ENCODE measurements at places on chromosomes 16 and 17.

GRCh38 chr16:23258919-23259237, 43.2 kb upstream of the SCNN1B start:
- no peak for DNase-seq

GRCh38 chr17:82926716-82927115, 86.9 kb upstream of the ZNF750 start:
- DNase-seq = no peak

DNA sequence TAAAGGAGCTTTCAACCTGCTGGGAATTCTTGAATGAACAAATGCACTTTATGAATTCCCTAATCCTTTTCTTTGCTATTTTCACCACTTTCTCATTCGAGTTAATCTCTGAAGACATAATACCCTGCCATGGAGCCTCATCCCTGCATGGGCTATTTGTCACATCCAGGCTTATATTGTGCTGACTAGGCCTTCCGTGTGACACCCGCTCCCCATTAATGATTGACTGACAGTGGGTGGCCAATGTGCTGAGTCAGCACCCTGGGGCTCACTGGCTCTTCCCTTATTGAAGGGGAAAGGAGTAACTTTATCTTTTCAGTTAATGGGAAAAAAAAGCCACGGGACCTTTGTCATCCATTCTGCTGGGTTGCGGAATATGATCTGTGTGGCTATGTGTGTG, 1024.8 kb upstream of the EEF2KMT start:
- DNase-seq = no peak

DNA sequence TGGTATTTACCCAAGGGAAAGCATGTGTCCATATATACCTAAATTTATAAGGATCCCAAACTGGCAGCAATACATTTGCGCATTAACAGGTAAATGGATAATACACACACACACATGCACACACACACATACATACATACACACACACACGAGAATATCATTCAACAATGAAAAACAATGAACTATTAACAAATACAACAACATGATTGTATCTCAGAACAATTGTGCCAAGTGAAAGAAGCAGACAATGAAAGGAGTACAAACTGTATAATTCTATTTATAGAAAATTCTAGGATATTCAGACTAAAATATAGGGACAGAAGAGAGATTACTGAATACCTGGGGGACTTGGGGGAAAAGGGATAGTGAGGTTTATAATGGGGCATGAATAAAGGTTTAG, 323.0 kb downstream of the KCNJ2 start:
- DNase-seq = no peak

- DNase-seq = no peak
Measured at GRCh38 chr16:28140788-28141618, 70.8 kb downstream of the XPO6 start.

- DNase-seq = no peak
Measured at GRCh38 chr16:54177052-54177861, 109.3 kb downstream of the IRX3 start.

DNA sequence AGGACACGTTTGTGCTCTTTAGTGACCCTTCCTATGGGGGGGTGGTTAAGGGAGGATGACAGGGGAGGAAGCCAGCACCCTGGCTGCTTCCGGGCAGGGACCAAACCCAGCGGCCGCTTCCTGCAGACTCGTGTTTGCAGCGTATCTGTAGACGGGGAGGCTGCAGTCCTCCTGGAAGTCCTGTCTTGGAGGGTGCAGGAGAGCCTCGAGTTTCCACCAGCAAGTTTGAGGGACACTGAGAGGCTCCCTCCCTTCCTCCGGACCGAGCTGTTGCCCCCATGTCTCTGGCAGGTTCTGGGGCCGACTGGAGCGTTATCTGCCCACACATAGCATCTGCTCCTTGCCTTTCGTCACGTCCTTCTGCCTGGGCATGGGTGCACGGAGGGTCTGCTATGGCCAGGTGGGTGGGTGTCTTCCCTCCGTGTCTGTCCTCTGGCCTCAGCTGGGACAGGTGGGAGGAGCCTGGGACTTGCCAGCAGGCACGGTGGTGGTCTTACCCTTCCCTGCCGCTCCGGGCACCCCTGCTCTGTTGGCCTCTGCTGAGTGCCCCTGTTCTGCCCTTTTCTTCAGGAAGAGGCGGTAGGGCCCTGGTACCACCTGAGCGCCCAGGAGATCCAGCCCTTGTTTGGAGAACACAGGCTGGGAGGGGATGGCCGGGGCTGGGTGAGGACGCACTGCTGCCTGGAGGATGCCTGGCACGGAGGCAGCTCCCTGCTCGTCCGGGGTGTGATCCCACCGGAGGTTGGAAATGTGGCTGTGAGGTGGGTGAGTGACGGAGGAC, 8.8 kb downstream of the ENGASE start:
- no peak for DNase-seq

DNA sequence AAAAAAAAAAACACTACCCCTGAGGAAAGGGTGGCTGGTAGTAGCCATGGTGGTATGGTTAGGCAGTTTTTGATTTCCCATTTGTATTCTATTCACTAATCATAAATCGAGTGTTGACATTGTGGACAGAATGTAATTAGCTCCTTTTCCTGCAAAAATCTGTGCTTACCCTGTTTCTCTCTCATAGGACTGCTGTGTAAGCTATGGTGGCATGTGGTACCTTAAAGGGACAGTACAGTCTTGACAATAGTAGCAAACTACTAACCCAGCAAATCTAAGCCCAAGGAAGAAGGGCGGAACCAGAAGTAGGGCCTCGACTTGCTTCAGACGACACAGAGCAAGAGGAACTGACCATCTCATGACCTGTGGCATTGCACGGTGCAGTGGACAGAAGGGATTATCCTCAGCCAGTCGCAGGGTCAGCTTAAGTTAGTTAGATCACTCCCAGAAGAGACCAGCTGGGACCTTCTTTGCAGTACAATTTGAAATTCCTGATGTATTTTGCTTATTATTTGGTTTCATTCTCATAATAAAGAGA, 36.3 kb downstream of the POLR3E start:
- no peak for DNase-seq

DNA sequence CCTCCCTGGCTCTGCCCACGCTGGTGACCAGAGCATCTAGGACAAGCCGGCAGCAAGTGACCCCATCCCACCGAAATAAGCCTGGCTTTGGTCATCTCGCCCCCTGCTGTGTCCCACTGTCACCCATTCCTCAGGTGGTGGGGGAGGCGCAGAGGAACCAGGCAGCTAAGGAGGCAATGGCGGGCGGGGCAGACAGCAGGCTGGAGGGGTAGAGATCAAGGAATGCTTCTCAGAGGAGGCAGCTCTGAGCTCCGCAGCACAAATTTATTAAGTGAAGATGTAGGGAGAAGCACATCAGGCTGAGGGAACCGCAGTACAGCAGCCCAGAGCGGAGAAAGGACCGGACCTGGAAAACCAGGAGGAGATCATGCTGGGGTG, 7.5 kb upstream of the KREMEN2 start:
- no peak for DNase-seq

GRCh38 chr17:71431146-71431545, 689.7 kb upstream of the SOX9 start:
- no peak for DNase-seq

DNA sequence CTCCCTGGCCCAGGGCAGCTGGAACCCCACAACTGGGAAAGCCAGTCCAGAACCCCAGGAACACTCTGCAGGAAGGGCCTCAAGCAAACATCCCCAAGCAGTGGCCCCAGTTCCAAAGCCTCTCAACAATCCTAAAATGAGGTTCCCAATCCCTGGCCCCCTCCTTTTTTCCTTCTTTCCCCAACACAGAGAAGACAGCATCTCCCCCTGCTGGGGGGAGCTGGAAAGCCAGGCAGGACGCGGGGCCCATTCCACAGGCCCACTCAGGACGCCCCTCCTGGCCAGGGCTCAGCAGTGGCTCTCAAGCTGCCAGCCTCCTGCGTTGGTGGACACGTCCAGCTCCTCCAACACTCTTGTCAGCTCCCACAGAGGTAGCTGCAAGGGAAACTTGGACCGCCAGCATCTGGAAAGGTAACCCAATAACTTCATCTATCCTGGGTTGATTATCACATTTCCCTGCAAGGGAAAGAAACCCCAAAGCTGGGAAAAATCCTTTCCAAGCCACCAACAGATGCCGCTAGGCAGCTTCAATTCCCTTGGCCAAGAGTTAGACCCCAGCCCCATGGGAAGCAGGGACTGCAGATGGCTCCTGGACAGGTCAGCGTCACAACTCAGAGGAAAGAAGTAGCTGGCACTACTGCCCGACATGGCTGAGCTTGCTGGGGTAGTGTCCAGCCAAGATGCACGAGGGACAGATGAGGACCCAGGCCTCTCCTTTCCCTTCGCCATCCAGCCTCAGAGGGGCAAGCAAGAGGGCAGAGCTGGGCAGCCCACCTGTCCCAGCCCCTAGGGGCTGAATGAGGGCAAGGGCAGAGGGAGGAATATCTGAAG, 7.6 kb downstream of the HDAC5 start:
- no peak for DNase-seq

DNA sequence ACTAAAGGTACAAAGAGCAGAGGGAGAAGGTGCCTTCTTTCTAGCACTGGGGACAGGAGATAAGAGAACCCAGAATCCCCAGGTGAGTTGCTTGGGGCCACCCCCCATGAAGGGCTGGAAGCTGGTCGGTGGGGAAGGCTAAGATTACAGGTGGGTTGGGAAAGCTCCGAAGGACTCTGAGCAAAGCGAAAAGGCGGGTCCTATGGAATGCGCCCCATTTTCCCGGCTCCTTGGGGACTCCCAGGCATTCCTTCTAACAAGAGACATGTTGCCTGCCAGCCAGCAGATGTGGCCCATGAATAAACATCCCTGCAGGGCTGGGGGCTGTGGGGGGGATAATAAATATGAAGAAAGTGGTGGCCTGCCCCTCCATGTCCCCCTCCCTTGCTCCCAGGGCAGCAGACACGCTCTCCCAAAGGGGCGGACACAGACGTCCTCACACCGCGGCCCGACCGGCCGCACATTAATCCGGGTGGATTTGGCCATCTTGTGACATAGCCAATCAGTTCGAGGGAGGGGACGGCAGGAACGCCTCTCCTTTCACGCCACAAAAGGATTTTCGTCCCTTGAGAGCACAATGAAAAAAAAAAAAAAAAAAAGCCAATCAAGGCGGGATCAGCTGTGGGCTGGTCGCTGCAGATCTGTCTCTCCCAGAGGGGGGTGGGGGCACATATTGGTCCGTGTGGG, 98.5 kb downstream of the SOX9 start:
- no peak for DNase-seq

DNA sequence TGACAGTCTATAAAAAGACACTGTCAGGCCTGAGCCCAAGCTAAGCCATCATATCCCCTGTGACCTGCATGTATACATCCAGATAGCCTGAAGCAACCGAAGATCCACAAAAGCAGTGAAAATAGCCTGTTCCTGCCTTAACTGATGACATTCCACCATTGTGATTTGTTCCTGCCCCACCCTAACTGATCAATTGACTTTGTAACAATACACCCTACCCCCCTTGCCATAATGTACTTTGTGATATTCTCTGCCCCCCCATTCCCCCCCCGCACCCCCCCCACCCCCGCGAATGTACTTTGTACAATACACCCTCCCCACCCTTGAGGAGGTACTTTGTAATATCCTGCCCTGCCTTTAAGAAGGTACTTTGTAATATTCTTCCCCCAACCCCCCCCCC, 82.2 kb upstream of the MED13 start:
- no peak for DNase-seq

- no peak for DNase-seq
Measured at GRCh38 chr17:41800601-41801373, 11.0 kb downstream of the P3H4 start.

DNA sequence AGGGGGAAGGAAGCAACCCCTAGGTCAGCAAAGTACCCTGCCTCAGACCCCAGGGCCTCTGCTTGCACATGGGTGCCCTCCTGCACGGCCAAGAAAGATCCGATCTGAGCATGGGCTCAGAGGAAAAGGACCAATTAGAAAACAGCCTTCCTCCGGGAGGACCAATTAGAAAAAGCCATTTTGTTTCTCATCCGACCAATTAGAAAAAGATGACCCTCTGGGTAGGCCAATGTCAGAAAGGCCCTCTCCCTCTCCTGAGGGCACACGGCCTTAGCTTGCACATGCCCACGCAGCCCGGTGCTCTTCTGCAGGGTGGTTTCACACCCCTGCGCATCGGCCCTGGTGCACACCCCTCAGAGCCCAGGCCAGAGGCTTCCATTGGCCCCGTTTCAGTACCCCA, 5.1 kb upstream of the CISD3 start:
- DNase-seq = no peak

DNA sequence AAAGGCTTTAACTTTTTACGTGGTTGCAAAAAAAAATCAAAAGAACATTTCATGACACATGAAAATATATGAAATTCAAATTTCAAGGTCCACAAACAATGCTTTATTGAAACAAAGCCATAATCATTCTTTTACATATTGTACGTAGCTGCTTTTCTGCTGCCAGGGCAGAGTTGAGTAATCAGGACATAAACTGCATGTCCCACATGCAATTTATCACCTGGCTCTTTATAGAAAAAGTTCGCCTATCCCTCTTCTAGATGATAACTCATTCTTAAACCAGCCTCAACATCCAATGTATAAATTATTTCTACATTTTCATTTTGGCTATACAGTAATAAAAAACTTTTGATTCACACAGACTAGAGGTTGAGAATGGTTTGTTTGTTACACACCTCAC, 154.9 kb downstream of the AXIN2 start:
- no peak for DNase-seq

- no peak for DNase-seq
Measured at GRCh38 chr16:84839054-84839453, 19.3 kb downstream of the CRISPLD2 start.

GRCh38 chr16:56246051-56246817, 54.9 kb downstream of the GNAO1 start:
- DNase-seq = no peak

- DNase-seq = no peak
Measured at GRCh38 chr16:83793179-83793578, 14.6 kb upstream of the HSBP1 start.

DNA sequence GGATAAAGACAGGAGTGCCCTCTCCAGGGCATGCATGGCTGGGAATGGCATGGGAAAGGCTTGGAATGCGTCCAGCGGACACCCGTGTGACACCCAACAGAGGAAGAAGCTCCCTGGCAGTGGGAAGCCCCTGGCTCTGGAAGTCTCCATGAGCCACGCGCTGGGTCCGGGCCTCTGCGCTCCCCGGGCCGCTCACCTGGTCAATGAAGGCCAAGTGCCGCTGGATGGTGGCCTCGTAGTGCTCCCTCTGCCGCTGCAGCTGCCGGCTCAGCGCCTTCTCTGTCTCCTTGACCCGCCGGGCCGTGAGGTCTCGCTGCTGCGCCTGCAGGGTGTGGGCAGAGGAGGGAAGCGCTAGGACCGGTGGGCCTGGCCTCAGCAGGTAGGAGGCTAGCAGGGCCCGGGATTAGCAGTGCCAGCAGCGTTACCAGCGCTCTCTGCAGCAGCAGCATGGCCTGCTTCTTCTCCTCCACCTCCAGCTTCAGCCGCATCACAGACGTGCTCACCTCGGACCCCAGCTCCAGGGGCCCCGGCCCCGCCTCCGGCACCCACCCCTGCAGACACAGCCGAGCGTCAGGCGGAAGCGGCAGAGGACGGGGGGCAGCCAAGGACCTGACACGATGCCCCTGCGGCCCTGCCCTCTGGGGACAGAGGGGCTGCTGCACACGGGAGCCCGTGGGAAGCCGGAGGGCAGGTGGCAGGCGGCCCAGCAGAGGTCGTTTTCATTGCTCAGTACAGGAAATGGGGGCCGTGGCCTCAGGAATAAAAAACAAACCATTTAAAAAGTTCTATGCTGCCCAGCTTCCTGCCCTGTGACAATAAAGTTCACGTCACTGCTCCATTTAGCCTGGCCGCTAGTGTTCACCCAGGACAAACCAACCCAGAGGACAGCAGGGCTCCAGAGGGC, 26.0 kb downstream of the CEP131 start:
- DNase-seq = no peak
